ENCODE measurements at places on chromosomes 13 and 19.
A peak's percentile ranks its signal among the peaks of the same experiment; 100 is the strongest.

DNA sequence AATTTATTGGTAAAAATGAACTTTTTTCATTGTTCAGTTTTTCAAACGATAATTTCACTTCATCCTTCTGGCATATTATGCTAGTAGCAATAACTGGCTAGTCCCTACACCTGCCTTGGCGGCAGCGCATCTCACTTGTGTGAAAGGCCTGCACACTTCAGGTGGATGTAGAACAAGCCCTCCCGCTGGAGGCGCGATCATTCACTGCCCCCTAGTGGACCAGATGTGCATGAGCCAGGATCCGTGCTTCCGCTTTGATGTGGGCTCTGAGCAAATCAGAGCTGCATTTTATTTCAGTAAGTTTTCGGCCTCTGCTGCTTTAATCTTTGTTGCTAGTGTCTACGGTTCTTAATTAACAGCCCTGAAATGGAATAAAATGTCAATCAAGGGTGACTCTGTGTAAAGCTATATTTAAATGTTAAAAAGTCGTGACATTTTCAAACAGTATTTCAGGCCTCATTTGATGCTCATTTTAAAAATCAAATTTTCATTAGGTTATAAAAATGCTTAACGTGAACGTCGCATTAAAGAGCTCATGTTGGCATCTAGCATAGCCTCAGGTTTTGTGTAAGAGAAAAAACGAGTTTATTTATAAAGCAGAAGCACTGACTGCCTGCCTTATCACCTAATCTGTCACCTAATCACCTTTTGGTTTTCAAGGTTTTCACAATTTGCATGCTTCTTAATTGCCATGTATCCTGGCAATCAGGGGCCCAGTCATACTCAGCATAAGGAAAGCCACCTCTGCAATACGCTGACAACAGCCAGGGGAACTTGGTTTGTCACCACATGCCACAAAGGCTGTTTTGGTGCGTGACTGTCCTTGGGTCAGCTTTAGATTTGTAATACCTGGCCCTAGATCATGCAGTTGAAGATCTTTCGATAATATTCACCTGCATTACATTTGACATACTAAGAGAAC, 112.2 kb downstream of the TEX26 start:
- DNase-seq, result peak; percentile 41

DNA sequence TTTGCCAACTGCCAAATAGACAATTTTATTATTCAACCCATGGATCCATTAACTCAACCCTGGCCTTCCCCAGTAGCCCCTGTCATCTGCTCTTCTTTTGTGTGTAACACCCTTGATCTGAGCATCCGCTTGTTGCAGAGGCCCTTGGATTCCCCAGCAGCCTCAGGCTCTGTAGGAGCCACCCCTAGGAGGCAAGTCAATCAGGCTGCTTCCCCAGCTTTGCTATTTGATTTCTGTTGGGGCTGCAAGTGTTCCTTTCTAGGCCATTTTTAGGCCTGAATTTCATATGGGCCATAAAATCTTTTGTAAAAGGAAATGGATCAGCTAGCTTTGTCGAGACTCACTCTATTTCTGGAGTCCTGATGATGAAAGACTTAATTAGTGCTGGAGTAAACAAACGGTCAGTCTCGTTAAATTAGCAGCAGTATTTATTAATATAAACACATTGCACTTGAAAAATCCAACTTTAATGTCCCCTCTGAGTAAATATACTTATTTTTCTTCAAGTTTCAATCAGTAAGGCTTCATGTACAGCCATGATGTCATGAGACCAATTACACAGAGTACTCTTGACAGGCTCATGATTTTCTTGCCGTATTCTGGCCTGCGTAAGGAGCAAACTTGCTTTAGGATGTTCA, 105.3 kb downstream of the RGCC start:
- DNase-seq, result no peak

- peak; percentile 82 for DNase-seq
Observed at GRCh38 chr19:35056513-35057063, 15.1 kb downstream of the HPN start.

DNA sequence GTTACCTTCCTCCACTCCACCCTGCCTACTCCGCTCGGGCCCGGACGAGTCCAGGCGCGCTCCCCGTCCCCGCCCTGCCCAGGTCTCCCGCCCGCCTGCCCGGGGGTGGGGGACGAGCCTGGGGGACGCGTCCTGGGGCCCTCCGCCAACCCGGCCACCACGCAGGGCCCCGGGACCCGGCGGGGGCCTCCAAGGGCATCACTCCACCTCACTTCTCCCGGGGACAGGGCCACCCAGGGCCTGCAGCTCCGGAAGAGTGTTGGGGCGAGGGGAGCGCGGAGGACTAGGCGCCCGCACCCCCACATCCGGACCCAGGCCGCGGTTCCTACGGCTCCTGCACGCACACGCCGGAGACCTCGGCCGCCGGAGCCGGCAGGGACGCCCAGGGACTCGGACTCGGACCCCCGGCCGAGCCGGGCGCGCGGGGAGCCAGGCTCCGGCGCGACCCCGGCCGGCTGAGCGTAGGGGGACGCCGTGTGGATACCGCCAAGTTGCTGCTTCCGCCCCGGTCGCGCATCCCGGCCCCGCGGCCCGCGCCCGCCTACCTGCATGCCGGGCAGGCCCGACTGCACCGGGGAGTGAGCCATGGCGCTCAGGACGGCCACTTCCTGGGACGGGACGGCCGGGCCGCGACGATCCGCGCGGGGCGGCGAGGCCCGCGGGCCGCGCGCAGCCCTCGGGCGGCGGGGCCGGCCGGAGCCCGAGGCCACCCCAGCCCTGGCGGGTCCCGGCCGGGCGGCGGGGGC, 534 bp downstream of the STK24 start:
- DNase-seq, result no peak

DNA sequence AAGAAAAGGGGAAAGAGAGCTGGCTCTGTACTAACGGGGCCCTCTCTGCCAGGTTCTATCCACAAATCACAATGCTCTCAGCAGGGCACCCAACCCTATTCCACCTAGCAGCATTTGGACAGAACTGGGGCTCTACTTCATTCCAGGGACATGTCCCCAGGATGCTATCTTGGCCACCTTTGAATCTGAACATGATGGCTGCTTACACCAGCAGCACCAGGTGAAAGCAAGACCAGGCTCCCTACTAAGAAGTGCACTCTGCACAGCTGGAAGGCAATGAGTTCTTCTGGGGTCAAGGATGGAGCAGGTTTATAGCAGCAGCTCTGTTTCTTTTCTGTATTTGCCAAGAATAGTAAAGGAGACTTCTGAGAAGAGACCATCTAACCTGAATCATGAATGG, 222.4 kb downstream of the DACH1 start:
- DNase-seq, result no peak

- no peak for DNase-seq
Observed at GRCh38 chr19:51777570-51778462, 16.8 kb downstream of the FPR2 start.

- peak; percentile 63 for DNase-seq
Observed at GRCh38 chr13:93951108-93951507, 528.4 kb downstream of the DCT start.

All from NCI-H524 treated with DMSO at 0.1 percent for 48 hours (cell line).